NCI-H187 (cell line): ENCODE measurements at places on chromosomes 2 and 18.

DNA sequence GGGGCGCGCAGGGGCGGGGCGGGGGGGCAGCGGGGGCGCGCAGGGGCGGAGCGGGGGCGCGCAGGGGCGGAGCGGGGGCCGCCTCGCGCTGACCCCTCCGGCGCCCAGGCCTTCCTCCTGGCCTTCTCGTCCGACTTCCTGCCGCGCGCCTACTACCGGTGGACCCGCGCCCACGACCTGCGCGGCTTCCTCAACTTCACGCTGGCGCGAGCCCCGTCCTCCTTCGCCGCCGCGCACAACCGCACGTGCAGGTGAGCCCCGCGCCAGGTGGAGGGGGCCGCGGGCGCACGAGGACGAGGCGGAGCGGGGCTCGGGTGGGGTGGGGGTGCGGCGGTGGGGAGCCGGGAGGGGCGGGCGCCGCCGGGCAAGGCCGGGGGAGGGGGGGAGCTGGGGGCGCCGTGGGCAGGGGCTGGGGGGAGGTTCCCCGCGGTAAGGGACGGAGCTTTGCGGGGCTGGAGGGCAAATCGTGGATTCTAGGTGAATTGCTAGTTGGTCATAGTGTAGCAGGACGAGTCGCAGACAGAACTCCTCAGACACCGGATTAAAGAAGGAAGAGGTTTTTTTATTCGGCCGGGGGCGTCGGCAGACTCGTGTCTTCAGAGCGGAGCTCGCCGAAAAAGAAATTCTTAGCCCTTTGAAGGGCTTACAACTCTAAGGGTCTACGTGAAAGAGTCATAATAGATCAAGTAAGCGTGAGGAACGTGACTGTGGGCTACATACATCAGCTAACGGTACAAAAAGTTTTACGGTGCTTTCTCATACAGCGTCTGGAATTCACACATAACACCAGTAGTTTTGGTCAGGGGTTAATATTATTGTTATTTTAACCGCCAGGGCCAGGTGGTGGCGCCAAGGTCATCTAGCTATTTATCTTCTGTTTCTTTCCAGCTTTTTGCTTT lies 29.9 kb downstream of the ANO7 start:
- DNase-seq: no peak

GRCh38 chr2:144102386-144102785 lies 417.5 kb downstream of the ZEB2 start:
- DNase-seq: no peak

- no peak for DNase-seq
Measured at GRCh38 chr2:211061612-211062296, 505.4 kb downstream of the CPS1 start.

DNA sequence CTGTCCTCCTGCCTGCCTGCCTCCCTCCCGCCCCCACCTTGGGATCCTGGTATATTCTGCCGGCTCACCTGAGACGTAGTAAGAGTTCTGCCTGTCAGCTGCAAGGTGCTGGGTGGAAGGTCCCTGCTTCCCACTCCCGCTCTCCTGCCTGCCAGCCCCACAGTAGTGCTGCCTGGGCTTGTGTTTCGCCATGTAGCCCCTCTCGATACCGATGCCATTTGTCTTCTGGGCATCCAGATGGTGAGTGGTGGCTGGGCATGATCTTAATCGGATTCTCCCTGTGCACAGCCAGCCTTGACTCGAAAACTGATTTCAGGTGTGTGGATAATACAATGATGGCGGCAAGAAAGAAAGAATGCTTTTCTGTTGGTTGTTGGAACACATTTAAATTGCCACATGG lies 184.9 kb downstream of the AGAP1 start:
- DNase-seq: no peak

DNA sequence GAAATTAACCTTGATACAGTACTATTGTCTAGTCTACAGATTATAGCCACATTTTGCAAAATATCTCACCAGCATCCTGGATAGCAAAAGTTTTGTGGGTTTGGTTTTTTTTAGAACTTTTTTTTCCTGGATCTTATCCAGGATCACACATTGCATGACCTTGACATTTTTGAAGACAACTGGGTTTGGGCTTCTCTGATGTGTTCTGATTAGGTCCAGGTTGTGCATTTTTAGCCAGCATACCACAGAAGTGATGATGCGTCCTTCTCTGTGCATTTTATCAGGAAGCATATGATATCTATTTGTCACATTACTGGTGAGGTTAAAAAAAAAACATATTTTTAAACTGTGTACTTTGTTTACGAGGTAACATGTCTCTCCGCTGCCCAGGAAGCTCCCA lies 221.0 kb upstream of the OSR1 start:
- no peak for DNase-seq

DNA sequence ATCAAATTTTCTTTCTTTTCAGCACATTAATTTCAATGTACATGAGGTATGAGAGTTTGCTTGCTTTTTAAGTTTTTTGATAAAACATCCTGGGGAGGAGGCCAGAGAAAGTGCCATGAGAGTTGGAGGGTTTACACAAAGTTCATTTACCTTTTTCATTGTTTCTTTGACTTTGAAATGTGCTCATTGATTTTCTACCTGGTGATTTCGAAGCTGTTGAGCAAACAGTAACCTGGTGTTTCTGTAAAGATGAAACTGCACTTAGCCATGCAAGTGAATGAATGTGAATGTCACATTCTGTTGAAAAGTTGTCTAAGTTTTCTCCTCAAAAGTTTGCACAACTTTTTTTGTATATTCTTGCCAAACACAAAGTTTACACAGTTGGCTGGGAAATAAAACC lies 797.0 kb downstream of the METTL4 start:
- DNase-seq: no peak

DNA sequence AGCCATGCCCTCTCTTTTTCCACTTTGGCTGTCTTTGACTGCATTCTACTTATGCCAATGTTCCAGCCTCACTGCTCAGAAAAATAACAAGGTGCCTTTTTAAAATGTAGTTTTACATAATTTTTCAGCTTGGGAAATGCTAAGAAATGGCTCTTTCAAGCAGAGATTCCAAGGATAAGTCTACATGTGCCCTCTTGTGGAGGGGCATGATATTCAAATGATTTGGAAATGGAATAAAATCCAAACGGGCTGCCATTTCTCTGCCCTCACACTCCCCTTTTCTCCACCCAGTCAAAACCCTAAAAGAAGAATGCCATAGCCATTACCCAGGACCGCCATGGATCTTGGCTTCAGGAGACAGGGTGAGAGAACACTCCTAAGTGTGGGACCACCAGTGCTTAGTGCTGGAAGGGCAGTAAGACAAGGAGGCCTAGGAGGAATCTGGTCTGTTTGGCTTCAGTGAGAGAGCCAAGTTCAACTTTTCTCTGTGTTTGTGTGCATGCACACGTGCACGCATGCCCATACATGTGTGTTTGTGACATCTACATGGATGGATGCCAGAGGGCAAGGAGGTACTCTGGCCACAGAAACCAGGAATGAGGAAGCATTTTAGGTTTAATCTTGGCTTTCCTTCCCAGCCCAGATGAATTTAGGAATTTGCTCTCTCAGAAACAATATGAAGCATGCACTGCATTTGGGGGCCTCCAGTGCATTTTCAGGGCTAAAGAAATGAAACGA lies 174.0 kb upstream of the SLC14A2 start:
- no peak for DNase-seq

DNA sequence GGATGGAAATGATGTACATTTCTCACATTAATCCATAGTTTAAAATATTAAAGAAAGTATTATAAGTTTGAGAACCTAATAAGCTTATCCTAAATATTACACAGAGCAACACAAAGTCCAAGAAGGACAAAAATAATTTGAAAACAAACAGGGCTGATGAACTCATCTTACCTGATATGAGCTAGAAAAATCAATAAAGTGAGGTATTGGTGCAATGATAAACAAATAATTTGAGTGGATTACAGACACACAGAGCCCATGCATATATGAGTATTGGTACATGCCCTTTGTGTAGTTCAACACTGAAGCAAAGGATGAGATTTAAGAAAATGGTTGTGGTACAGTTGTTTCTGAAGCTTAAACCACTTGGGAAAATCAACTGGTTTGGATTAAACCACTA lies 1139.0 kb downstream of the SUCLG1 start:
- DNase-seq: no peak

- no peak for DNase-seq
Measured at GRCh38 chr18:24173997-24174396, 35.1 kb downstream of the CABYR start.

- no peak for DNase-seq
Measured at GRCh38 chr2:25617948-25618646, 55.3 kb downstream of the DTNB start.

DNA sequence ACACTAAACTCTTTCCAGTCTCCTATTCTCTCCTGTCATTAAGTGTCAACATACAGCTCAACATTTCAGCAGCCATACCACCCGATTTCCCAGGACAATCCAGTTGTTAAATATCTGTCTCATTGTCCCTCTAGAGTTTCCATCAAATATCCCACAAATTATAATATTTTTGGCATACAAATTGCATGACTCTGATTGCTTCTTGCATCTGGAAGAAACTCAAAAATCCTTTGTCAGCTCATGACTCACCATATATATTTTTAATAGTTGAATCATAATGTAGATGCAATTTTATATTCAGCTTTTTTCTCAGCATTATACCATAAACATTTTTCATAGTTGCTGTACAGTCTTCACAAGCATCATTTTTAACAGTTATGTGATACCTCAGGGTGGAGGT lies 7.2 kb downstream of the SLC30A3 start:
- no peak for DNase-seq

- no peak for DNase-seq
Measured at GRCh38 chr18:80197528-80197927, 49.8 kb downstream of the PARD6G start.

DNA sequence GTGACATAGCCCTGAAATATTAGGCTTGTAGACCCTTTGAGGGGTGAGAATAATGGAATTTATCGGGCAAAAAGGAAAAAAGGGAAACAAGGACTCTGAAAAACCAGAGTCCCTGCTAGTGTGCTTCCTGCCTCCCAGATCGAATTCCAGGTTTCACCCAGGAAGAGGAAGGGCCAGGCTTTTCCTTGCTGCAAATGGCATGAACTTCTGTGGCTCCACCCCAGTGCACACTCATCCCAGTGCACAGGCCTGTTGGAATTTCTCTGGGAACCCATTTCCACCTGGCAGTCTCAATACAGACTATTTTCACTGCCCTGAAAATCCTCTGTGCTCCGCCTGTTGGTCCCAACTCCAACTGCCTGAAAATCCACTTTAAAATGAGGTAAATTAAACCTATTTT lies 29.9 kb downstream of the C18orf54 start:
- no peak for DNase-seq

DNA sequence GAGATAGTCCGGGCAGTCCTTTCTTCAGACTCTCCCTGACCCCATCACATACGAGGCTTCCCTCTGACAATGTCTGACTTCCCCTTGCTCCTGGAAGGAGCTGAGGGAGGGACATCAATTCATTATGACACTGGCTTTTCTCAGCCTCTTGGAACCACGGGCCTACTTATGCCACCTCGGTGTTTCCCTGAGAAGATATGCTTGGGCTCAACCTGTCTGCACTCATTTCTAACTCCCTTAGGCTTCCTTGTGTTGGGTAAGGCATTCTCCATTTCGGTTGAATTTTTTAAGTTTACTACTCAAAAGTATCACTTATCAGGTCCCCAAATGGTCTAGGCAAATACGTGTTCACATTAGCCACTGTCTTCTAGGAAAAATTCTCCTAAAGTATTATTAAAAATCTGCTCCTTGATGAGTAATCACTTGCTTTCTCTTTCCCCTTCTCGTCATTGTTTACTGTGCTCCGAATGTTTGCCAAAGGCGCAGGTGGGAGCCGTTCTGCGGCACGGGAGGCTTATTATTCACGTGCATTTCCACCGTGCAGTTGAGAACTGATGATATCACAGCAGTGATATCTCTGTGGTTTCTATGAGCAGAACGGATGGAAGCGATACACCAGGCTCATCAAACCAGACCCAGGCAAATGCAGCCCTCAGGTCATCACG lies 33.1 kb downstream of the ARL4C start:
- peak; percentile 53 for DNase-seq

DNA sequence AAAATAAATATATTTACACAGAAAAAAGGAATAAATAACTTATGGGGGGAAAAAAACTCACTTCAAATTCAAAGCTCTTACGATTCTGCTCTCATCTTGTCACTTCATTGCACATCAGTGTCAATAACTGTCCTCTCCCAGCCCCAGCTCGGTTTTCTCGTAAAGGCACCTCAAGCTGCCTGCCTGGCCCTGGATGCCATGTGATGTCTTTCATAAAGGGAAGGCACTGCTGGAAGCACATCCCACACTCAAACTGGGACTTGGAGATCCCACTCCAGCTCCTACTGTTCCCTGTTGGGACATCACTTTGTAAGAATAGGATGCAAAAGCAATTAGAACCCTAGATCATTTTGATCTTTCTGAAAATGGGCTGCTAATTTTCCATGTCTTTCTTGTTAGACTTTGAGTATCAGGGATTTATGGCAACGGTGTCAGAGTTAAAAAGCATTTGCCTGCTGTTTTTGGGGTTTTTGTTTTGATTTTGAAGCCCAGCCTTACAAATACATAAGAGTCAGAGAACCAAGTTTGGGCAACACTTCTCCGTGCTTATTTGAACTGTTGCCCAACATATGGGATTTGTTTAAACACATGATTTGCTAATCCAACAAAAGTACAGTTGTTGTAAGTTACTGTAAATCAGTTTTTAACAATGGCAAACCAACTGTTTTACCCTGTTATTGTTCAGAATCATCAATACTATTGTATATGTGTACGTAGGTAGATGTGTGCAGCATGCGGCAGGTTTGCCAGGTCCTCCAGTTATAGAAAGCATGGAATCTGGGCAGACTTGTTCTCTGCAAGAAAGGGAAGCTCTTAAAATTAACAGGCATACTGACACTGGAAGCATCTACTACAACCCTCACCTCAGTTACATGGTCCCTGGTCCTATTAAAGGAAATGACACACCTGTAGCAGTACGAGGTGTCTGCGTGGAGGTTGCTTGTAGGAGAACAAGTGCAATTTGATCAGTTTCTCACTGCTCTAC lies 20.6 kb downstream of the SERTAD2 start:
- DNase-seq: no peak

DNA sequence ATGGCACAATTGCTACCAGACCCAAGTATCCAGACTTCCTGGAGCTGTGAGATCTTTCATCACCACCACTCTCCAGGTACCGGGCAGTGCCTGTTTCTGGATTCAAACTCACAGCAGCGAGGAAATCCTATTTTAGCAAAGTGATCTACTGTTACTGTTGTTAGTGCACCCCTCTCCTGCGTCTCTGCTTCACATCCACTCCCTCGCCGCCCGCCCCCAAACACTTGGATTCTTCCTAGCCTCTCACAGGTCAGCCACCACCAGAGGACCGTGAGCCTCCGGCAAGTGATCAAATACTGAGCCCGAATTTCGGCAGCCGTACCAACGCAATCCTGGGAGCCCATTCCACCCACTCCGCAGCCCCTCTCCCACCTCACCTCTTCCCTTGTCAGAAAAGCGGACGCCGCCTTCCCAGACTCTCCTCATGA lies 519 bp downstream of the METTL4 start:
- DNase-seq: no peak

DNA sequence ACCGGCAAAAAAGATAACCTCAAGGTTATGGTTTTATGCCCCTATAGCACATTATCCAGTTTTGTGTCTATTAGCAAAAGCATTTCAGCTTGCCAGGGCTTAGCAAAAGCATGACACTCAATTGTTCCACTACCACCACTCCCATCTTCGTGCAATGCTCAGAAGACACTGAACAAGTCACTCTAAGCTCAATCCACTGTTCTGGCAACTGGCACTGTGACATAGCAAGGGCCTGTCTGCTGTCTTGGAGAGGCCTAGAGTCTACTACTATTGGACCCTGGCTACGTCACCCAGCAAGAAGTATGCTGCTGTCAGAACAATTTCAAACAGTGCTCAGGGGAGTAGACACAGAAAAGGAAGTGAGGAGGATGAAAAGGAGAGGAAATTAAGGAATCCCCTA lies 103.5 kb upstream of the PPP1CB start:
- no peak for DNase-seq
